ENCODE measurements at places on chromosomes 16 and 17. TPM values are rescaled to one million over a fixed set of nuclear protein-coding genes. Genes with fewer than 3 reads are reported as not detected.

The SOX9 gene
- total RNA-seq = 24.9 TPM

The SDR42E2 gene
- total RNA-seq = not detected

- DNase-seq = peak; percentile 95
Measured at GRCh38 chr17:2090804-2091534, 36.1 kb downstream of the HIC1 start.

DNA sequence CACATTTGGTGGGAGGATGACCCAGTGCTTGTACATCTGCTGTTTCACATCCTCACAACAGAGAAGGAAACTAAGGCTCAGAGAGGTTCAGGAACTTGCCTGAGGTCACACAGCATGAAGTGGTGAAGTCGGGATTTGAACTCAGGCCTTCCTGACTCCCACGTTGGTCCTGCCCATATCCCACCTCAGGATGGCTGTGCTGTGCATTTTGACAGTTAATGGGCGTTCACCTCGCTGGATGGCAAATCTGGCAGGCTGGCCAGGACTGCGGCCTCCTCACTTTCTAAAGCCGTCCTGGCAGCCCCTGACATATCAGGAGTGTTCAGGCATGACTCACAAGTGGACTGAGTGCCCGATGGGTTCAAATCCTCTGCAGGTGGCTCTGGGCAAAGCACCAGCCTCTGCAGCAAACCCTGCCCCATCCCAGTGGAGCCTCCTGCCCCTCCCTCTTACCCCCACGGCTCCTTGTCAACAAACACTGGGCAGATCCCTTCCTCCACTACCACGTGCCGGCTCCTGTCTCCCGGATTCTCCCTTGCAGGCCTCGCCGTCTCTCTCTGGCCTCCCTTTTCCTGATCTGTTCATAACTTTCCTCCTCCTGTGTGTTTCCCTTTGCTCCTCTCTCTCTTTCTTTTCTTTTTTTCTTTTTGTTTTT is 29.2 kb downstream of the SOCS3 start:
- peak; percentile 53 for DNase-seq

DNA sequence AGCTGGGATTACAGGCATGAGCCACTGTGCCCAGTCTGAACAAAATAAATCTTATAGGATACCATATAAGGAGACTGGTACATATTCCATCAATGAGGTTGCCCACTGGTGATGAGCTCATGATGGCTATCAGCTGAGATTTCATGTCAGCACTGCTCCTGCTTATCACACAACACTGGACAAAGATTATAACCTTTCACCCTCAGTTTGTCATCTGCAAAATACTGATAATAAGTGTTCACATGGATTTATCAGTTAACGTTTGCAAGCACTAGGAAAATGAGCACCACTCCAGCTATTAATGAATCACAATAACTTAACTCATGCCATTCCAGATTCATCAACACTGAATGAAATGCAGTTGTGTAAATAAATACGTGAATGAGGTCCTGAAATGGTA is 83.7 kb downstream of the SSH2 start:
- DNase-seq = no peak

GRCh38 chr17:80101011-80101945 is at the start of gene GAA:
Gene GAA, plus strand, starts transcription at chr17:80101581. Its CDS starts 3,006 bp downstream, at chr17:80104587.
- peak; percentile 68 for DNase-seq

- no peak for DNase-seq
Measured at GRCh38 chr16:49352892-49353291, 20.7 kb upstream of the C16orf78 start.

DNA sequence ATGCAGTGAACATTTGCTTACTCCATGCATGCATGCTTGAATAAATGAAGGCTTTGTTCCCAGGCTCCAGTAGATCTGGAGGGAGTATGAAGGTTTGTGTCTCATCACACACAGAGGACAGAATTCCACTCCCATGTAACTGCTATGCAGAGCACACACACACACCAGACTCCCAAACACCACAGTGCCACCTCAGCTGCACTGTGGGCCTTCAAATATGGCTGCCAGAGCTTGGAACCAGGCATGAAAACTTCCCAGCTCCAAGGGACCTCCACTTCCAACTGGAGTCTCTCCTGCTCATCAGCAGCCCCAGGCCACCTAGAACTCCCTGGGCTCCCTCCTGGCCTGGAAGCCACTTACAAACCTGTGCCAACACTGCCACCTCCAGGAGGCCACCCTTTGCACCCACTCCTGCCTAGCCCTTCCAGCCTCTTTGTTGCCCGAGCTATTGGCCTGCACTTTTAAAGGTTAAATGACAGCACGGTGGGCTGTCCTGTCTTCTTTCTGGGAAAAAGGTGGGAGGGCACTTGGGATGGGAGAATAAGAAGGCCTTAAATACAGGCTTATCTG is 151.2 kb downstream of the ZNF423 start:
- DNase-seq = no peak

All from HT1080 (cell line).